ENCODE measurements at places on chromosomes 3 and 15.

DNA sequence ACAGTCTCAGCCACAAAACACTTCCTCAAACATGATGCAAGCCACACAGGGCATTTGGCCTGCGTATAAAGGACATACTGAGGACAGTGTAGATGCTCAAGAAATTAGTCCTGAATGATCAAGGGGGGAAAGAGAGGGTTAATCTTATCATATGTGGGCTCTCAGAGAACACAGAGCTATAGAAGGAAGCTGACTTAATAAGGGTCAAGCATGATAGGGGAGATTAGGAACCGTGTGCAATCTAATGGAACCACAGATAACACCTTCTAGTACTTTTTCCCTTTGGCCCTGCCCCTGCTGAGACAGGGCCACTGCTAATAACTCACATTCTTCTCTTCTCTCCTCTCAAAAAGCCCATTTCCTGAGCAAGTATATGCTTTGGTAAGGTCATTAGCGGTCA, 114.1 kb upstream of the ADAMTS9 start:
- DNase-seq, result no peak

GRCh38 chr3:167450195-167450594, 23.6 kb downstream of the SERPINI2 start:
- DNase-seq, result no peak

- DNase-seq, result peak; percentile 81
Measured at GRCh38 chr15:65916664-65917406, 47.5 kb downstream of the RAB11A start.

GRCh38 chr3:156206157-156206556, 85.8 kb downstream of the KCNAB1 start:
- no peak for DNase-seq

GRCh38 chr3:37675833-37676596, 185.7 kb upstream of the CTDSPL start:
- DNase-seq, result no peak

DNA sequence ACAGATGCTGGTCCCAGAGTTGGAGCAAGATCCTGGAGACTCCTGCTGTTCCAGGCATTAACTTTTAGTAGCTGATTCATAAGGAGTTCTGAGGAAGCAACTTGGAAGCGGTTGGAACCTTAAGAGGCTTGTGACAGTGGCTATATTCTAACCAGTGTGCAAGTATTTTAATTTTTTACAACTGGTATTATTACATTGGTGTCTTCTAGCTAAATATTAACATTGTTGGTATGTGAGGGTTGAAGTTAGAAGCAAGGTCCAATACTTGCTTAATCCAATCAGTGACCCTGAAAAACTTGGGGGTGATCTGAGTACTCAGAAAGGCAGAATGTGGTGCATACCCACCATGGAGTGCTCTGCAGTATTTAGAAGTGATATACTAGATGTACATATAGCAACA, 1.5 kb upstream of the OR4F15 start:
- DNase-seq, result no peak

GRCh38 chr3:192825657-192826200, 91.9 kb downstream of the MB21D2 start:
- no peak for DNase-seq

GRCh38 chr3:133870822-133871221, 24.9 kb downstream of the RAB6B start:
- DNase-seq, result no peak

GRCh38 chr3:183008303-183008702, 28.0 kb upstream of the DCUN1D1 start:
- DNase-seq, result no peak

GRCh38 chr15:76460871-76461270, 124.3 kb downstream of the ISL2 start:
- DNase-seq, result no peak

DNA sequence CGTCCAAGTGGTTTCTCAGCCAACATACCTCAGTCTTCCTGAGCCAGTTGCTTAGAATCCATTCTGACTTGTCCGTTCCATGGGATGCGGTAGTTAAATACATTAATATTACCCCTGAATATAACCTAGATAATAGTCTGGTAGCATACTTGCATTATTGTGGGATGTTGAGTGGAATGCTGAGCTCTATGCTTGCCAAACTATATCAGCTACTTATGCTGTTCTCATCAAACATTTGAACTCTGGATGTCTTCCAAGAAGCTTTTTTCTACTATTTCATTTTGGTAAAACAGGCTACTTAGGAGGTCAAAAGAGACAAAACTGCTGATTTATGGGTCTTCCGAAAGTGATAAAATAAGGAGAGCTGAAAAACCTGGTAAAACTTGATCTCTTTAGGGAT, 429.5 kb downstream of the NAALADL2 start:
- no peak for DNase-seq

GRCh38 chr3:15161133-15161532, 44.9 kb upstream of the CAPN7 start:
- no peak for DNase-seq

GRCh38 chr15:50786871-50787270, 21.4 kb upstream of the SPPL2A start:
- no peak for DNase-seq

- DNase-seq, result no peak
Measured at GRCh38 chr15:94235646-94236045, 4.3 kb downstream of the MCTP2 start.

- no peak for DNase-seq
Measured at GRCh38 chr3:140599496-140599895, 78.4 kb upstream of the TRIM42 start.

DNA sequence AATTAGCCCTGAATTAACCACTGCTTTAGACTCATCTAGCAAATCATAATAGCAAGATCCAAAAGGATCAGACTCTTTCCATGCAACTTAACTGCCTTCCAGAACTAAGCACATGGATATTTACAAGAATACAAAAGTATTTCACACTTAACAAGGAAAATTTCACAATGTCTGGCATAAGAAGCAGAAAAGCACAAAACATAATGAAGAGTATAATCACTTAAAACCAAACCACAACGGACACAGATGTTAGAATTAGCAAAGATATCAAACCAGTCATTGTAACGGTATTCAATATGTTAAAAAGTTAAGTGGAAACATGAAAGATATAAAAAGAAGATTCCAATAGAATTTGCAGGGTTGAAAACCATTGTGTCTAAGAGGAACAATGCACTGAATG, 51.5 kb upstream of the COL6A6 start:
- no peak for DNase-seq

- DNase-seq, result no peak
Measured at GRCh38 chr3:97863031-97863430, 41.2 kb downstream of the CRYBG3 start.

DNA sequence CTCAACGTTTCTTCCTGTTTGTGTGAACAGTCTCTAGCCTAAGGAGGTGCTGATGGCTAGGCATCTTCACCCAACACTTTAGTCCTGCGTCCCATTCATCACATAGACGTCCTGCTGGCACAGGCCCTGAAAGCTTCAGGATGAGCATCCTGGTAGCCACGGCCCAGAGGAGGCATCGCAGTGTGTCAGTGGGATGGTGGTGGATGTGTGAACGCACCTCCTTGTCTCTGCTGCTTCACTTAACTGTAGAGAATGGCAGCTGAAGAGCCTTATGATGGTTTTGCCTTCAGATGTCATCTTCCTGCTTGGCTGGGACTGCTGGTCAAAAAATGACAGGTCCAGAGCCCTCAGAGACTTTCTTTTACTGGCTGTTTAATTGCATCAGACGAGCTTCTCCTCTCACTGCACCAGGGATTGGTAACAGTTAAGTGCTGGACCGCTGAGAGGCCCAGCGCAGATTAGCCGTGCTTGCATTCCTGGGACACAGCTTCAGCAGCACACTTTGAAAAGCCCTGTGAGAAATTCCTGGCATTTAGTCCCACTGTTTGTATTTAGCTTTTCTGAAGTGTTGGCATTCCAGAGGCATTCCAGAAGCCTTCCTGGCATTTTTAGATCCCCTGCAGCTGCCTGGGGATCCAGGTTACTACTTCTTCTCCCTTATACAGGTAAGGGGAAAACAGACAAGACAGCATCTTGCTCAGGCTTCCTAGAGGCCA, 132.4 kb upstream of the PLXNA1 start:
- DNase-seq, result peak; percentile 35

DNA sequence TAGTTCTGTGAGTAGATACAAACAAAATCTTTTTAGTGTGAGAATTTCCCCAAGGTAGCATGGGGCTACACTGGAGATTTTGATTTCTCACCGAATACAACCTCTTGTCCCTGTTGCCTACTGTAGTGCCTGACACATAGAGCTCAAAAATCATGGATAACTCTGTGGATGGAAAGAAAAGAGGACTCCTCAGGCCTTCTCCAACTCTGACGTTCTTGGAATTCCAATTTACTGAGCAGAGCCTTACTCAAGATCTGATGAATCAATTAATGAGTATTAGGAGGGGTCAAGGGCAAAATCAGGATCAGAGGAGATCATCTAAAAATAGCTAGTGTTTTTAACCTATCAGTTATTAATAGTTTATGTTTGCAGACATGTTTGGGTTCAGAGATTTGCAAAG, 46.7 kb upstream of the PYDC2 start:
- DNase-seq, result no peak

DNA sequence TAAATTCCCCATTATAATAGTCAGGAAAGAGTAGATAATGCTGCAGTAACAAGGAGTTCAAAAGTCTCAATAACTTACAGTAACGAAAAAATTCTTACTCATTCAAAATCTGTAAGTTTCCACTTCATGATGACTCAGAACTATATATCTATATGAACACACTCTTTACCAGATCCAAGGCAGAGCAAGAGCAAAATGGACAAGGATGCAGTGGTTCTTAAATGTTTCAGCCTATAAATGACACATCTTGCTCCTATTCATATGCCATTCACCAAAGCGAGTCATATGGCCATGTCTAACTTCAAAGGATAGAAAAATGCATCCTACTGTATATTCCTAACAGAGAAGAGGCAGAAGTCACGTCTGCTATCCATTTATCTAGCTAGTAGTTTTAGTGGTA, 787.7 kb downstream of the NAALADL2 start:
- no peak for DNase-seq

DNA sequence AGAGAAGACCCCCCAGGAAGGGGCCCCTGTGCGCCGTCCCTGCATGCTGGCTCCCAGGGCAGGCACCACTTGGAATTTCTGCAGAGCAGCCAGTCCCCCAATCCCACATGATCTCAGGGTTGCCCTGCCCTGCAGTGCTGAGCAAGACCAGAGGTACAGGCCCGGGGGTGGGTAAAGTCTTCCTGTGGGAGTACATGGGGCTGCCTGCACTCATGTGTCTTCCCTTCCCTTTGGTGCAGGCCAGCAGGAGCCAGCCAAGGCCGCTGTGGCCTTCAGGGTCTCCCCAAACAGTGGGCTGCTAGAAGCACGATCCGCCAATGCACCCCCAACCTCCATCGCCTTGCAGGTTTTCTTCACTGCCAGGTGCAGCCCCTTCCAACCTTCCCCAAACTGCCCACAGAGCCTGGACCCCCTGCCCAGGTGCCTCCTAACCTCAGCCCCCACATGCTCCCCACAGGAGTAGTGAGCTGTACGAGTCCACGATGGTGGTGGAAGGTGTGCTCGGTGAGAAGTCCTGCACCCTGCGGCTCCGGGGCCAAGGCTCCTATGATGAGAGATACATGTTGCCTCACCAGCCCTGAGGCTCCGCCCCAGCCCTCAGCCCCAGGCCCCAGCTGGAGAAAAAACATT, 15.0 kb downstream of the ACAA1 start:
- DNase-seq, result no peak

- no peak for DNase-seq
Measured at GRCh38 chr3:111593666-111594065, 1.5 kb downstream of the ZBED2 start.

GRCh38 chr15:39621976-39622375, 41.1 kb downstream of the THBS1 start:
- no peak for DNase-seq

- DNase-seq, result no peak
Measured at GRCh38 chr15:92634060-92634459, 21.5 kb downstream of the FAM174B start.

DNA sequence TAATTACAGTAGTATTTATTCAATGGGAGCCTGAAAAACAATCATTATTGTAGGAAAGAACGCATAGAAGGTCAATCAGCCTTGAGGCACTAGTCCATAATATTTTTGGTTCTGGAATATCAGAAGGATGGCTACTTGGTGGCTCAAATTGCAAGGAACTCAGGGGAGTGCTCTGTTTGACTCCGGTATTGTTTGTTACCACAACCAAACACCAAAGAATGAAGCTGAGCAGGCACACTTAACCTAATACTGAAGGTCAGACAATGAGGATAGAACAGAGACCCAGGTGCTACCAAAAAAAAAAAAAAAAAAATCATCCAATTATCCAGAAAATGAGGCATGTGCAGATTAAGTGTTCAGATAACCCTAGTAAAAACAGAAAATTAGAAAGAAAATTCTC, 11.1 kb upstream of the SATB1 start:
- no peak for DNase-seq

GRCh38 chr3:112302881-112303763, 9.1 kb upstream of the SLC9C1 start:
- DNase-seq, result no peak

GRCh38 chr3:125281381-125281780, 68.8 kb upstream of the SLC12A8 start:
- no peak for DNase-seq

DNA sequence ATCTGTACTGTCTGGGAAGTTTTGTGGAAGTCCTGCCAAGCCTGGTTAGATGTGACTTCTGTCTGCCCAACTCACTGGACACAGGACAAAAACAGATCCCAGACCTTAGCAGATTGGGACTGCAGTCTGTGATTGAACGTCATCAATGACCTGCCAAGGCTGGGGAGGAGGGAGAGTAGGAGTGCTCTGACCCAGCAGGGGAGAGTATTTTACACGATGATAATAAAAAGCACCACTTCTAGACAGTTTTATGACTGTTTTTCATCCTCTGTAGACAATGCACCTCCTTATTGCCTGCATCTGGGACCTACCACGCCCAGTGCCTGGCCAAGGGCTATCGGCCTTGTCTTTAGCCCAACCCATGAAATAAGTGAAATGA, 102.3 kb upstream of the NR2E3 start:
- DNase-seq, result no peak

DNA sequence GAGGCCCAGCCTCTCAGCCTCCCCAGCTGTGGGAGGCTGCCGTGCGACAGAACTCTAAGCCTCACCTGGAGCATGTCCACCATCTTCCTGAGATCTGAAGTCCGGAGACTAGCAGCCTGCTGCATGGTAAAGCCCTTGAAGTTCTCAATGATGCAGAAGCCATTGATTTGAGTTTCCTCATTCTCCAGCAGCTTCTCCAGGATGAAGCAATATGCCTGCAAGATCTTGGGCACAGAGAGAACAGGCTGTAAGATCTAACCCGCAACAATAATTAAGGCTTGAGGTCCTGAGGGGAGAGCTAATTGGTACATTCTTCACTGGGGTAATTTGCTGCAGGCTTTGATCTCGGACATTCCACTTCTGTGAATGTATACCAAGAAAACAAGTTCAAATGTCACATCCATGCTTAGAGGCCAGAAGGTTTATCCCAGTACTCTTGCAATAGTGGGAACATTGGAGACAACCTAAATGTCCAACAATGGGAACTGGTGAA, 9.7 kb downstream of the RLBP1 start:
- no peak for DNase-seq

DNA sequence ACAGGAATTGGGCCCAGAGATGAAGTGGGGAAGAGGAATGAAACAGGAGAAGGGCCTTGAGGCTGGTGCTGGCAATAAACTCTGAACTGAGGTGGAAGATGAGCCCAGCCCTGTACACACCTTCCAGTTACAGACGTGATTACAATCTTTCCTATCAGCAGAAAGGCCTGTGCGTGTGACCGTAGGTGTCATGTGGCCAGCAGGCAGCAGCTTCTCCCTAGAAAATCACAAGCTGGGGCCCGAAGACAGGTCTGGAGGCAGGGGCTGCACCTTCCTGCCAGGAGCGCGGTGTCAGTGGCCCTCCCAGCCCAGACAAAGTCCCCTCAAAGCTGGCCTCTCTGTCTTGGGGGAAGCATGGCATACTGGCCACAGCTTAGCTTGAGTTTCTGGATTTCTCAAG, 16.7 kb upstream of the PIGZ start:
- DNase-seq, result no peak
